ENCODE measurements at places on chromosomes 12 and 14. TPM values are rescaled to one million over a fixed set of nuclear protein-coding genes. Genes with fewer than 3 reads are reported as not detected.

CDH24 gene
- 3.5 TPM for total RNA-seq

IGF1 gene
- total RNA-seq, result 0.09 TPM

KRT80 gene
- 0.35 TPM for total RNA-seq

SERPINA12 gene
- total RNA-seq, result not detected

MYO1H gene
- total RNA-seq, result not detected

HELB gene
- 2.7 TPM for total RNA-seq

CTSG gene
- total RNA-seq, result not detected

TTC6 gene
- total RNA-seq, result not detected

NKX2-1 gene
- not detected for total RNA-seq

STAC3 gene
- not detected for total RNA-seq

GRIP1 gene
- total RNA-seq, result not detected

Measured in pericardium fibroblast (primary cell).